ENCODE measurements at places on chromosomes 3 and 15.
A peak's percentile ranks its signal among the peaks of the same experiment; 100 is the strongest.

- DNase-seq, result no peak
Measured at GRCh38 chr3:12416731-12417130, 67.5 kb upstream of the TSEN2 start.

- no peak for DNase-seq
Measured at GRCh38 chr3:47424434-47425382, 43.9 kb downstream of the PTPN23 start.

DNA sequence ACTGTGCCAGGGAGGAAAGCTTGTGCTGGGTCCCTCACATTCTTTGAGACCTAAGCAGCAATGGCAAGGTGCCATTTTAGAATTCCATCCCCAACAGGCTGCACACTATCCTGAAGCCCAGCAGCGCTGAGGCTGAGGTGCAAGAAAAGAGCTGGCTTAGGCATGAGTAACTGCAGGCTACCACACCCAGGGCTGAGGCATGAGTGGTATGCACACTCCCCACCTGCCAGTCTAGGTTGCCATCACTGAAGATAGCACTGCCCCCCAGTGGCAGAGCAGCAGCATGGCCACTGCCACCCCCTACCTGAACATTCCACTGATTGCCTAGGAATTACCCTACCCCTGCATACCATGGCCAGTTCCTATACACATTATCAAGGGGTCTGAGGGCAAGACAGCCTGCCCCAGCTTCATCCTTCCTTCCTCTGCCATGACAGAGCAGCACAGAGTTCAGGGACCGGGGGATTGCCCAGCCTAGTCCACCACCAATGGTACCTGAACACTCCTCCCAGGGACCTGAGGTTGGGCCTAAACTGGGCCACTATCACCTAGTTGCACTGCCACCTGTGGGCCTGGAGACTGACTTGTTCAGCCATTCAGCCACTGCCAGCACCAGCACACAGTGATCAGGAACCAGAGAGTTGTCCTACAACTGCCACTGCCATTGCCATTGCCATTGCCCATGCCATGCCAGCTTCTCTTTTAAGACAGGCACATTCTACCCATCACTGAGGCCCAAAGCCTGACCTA lies 129.8 kb downstream of the SATB1 start:
- DNase-seq, result no peak

- DNase-seq, result no peak
Measured at GRCh38 chr3:60580809-60581208, 670.4 kb downstream of the FHIT start.

DNA sequence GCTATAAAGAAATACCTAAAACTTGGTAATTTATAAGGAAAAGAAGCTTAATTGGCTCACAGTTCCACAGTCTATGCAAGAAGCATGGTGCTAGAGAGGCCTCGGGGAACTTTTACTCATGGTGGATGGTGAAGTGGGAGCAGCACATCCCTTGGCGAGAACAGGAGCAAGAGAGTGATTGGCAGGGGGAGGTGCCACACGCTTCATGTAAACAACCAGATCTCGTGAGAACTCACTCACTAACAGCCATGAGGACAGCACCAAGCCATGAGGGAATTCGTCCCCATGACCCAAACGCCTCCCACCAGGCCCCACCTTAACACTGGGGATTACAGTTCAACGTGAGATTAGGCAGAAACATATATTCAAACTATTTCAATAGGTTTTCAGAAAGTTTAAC lies 28.0 kb downstream of the GABRB3 start:
- no peak for DNase-seq

DNA sequence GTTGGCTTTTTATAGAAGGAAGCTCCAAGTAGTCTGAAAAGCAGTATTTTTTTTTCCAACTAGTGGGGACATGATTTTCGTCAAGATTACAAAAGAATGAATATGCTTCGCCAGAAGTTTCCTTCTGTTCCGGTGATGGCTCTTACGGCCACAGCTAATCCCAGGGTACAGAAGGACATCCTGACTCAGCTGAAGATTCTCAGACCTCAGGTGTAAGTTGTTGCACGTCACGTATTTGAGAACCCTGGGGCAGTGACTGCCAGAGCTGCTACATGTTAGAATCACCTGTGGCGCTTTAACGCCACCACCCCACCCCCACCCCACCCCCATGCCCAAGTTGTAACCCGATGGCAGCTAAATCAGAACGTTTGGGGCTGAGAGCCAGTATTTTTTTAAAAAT lies 52.2 kb downstream of the BLM start:
- DNase-seq, result no peak

GRCh38 chr3:165446555-165446954 lies 250.4 kb upstream of the SLITRK3 start:
- no peak for DNase-seq

DNA sequence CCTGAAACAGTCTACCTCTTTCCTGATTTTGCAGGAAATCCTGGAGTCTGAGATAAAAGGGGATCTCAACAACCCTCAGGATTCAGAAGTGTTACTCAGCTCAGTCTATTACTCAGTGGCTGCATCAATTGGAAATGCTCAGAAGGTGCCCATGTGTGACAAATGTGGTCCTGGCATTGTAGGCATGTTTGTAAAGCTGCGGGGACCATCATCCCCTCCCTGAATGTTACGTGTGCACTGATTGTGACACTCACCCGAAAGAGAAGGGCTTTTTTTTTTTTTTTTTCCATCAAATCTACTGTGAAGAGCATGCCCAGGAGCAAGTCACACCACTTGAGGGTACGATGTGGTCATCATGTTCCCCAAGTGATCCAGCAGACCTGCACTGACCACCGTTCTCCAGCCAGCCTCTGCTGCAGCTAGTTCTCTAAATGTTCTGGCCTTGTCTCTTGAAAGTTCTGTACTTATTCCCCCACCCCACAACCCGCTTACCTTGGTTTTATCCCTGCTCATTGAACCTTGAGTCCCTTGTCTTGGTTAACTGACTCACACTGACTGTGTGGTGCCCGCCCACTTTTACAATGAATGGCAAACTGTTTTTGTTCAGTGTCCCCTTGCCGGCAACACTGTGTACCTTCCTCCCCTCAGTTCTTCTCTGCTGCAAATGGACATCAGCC lies 19.8 kb downstream of the ST3GAL6 start:
- DNase-seq, result no peak

GRCh38 chr15:92098869-92099268 lies 245.4 kb downstream of the SLCO3A1 start:
- DNase-seq, result no peak

GRCh38 chr3:107962946-107963345 lies 127.9 kb downstream of the CD47 start:
- DNase-seq, result no peak

- no peak for DNase-seq
Measured at GRCh38 chr3:140424211-140424610, 253.7 kb upstream of the TRIM42 start.

DNA sequence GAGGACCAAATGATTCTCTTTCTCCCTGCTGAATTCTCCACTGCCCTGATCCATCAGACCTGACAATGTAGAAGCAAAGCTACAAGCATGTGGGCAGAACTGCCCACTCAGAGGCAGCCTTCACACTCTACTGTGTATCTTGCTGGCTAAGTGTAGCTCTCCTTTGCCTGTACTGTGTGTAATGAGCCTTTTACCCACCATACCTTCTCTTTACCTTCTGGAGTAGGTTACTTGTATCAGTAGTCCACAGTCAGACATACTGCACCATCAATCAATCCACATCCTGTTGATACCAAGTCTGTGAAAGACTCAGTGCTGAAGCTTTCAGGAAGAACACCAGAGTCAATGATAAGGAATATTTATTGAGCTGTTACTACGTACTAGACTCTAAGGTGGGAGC lies 440.7 kb upstream of the ARHGEF26 start:
- DNase-seq, result no peak

- no peak for DNase-seq
Measured at GRCh38 chr3:193416629-193417028, 38.1 kb upstream of the ATP13A5 start.

- DNase-seq, result no peak
Measured at GRCh38 chr3:171387062-171387461, 73.1 kb downstream of the TNIK start.

DNA sequence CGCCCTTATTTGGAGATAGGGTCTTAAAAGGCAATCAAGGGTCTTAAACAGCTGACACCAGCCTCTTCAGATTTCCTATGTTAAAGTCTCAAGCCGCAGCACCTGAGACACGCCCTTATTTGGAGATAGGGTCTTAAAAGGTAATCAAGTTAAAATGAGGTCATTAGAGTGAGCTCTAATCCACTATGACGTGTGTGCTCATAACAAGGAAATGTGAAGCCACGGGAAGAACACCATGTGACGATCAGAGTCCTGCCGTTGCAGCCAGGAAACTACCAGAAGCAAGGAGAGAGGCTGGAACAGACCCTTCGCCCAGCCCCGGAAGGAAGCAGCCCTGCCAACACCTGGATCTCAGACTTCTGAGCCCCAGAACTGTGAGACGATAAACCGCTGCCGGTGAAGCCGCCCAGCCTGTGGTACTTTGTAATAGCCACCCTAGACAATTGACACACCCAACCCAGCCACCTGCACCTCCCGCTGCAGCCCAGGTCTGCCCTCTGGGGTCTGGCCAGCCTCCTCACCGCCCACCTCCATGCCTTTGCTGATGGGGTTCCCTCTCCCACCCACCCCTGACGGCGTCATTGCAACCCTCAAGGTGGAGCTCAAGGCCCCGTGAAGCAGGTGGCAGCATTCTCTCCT lies 137.9 kb downstream of the MEGF11 start:
- peak; percentile 67 for DNase-seq

GRCh38 chr15:34023907-34024306 lies 15.1 kb downstream of the AVEN start:
- no peak for DNase-seq

DNA sequence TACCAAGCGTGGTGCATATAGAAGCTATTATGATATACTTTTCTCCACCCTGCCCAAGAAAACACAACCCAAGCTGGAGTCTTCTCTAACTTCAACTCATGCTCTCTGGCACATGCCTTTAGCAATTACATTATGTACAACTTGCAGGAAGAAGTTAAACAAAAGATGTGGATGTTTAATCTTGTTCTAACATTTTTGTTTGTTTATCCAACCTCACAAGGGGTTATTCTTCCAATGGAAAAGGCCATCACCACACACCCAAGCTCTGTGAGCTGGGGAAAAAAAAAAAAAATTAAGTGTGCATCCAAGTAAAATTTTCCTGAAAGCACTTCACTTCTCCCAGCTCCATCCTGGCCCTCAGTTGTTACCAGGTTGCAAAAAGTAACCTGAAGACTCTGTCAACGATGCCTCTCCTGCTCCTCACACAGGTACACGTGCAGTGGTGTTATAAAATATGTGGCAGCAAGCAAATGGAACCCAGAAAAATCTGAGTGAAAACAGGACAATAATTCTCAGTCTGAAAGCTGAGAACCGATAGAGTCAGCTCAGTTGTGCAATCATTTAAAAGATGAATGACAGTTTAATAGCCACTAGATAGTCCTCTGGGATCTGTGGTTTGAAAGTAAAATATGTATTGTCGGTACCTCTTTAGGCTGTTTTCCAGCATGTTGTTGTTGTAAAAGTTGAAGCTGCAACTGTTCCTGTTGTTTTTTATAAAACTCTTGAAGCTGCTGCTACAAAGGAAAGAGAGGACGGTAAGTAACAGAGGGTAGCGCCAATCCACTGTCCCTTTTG lies 531.4 kb downstream of the FOXP1 start:
- DNase-seq, result no peak

All from CD4-positive, alpha-beta T cell treated with Interleukin-10 for 1 hour (primary cell).